ENCODE measurements at places on chromosomes 4 and X. TPM values are rescaled to one million over a fixed set of nuclear protein-coding genes. Genes with fewer than 3 reads are reported as not detected.

The SSX1 gene
- not detected for total RNA-seq

The FAM3A gene
- 20.0 TPM for total RNA-seq

The SSX4 gene
- total RNA-seq = not detected

The AMTN gene
- total RNA-seq = not detected

The CCDC120 gene
- 1.2 TPM for total RNA-seq

The ACOX3 gene
- 22.3 TPM for total RNA-seq

The ARR3 gene
- not detected for total RNA-seq

The TENM3 gene
- 6.3 TPM for total RNA-seq

The TMEM154 gene
- total RNA-seq = 5.5 TPM

GRCh38 chr4:41512596-41512995 lies 25.4 kb upstream of the LIMCH1 start:
- no peak for DNase-seq

DNA sequence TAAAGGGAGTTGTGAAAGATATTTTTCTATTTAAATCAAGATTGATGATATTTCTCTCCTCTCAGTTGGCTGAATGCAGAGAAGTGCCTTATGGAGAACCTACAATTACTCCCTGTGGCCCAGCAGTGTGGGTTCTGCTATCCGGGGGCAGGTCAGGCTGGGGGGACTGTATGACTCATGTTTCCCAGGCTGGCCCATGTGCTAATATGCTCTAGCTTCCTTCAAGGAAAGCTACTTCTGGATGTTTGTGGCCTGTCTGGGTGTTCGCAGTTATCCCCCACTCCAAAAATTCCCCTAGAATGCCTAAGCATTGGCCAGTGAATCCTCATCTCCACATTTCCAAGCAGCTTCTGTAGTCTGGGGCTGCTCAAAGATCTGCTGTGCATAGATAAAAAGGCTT lies 58.9 kb upstream of the SPP1 start:
- no peak for DNase-seq

DNA sequence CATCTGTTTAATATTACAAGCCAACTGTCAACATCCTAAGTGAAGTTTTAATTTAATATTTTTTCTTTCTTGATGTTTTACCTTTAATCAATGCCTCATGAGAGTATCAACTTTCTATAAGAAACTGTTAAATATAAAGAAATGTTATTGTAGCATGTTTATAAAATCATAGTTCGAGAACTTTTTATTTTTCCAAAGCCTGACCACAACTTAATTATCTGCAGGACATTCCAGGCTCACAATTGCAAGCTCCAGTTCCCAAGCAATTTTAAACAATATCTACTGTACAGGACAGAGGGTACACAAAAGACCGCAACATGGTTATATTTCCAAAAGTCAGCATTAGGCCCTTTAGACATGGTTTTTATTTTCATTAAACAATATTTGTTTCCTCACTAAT lies 20.1 kb downstream of the STX18 start:
- no peak for DNase-seq

- peak; percentile 41 for DNase-seq
Measured at GRCh38 chrX:71302461-71303213, 1.1 kb downstream of the ITGB1BP2 start.

DNA sequence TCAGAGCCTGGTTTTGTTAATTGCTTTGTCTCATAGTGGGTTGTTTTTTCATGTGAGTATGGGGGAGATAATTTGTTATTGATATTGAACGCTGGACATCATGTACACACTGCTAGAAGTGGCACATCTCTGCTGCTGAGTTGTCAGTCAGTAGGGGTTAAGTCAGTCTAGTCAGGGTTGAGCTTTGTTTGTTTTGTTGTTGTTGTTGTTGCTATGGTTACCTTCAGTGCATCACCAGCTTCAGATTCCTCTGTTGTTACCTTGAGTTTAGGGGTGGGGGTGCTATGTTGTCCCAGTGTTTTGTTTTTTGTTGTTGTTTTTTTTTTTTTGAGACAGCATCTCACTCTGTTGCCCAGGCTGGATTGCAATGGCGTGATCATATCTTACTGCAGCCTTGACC lies 9.9 kb downstream of the YIPF6 start:
- no peak for DNase-seq

- DNase-seq = no peak
Measured at GRCh38 chr4:105815701-105816100, 79.6 kb upstream of the NPNT start.

GRCh38 chrX:80285131-80285773 lies 135.0 kb upstream of the TENT5D start:
- peak; percentile 40 for DNase-seq

DNA sequence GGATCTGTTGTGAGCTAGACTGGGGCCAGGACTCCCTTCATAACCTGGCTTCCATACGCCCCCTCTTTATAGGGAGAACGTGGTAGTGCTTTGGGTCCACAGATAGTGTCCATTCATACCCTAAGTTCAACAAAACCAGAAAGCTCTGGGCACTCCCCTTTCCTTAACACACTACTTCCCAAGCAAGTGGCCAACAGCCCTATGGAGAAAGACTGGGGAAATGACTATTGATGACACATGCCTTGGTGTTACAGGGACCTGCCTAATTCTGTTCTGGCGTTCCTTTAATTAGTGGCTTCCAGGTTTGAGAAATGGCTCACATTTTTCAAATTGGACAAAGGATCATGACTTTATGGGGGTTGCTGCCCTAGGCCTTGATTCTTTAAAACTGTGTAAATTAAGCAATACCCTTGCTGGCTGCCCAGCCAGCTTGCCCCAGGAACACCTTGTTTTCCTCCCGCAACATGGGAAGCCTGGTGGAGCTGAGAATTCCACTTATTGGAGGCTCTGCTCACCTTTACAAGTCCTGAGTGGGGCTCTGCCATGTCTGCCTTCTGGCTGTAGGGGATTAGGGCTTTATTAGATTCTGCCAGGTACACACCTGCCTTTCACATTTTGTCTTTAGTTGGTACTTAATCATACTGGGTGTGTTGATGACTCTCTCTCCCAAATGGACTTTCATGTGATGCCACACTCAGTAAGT lies 61.1 kb downstream of the RGS12 start:
- no peak for DNase-seq

GRCh38 chrX:153190381-153190780 lies 11.3 kb downstream of the MAGEA1 start:
- no peak for DNase-seq

DNA sequence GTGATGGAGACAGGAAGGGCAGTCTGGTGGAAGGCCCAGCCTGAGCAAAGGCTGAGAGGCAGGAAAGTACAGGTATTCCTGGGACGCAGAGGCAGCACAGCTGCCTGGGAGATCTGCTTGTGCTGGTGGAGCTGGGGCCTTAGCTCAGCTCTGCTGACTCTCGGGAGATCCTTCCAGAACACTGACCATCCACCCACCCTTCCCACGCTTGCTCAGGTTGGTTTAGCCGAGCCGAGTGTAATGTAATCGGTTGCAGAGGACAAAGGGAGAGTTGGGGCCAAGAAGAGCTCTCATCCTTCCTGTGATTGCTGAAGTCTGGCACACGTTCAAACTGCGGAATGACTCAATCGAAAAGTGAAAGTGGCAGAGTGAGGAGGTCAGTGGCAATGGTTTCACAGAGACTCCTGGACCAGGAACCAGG lies 43.1 kb upstream of the GPR78 start:
- DNase-seq = peak; percentile 92

DNA sequence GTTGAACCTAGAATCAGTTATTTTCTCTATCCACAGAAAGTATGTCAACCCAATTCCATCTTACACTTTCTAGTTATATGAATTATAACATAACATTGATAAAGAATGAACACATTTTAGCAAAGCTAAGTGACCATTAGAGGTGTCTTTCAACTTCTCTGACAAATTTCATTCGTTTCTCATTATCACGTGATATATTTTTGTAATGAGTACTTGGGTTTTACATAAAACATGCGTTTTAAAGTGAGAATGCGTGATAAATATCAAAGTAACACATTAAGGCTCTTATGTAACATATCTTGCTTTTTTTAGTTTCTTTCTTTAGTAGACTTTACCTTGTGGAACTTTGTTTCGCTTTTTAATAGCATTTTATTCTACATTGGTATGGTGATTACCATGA lies 1715.1 kb upstream of the IGFBP7 start:
- no peak for DNase-seq

- no peak for DNase-seq
Measured at GRCh38 chrX:2321411-2321810, 179.4 kb downstream of the DHRSX start.

DNA sequence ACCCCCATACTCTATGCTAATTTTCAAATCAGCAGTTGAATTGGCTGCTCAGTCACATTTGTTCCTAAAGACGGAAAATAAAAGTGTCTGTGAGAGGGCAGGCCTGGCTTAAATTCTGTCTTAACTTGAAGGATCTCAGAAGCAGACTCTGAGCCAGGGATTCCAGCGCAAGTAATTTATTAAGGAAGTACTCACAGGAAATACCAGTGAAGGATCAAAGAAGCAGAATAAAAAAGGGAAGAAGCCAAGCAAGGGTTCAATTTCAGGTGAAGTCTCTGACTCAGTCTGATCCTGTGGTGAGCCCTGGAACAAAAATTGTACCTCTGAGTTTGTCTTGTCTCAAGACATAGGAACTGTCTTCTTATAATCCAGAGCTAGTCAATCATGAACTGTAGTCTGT lies 52.2 kb downstream of the IL1RAPL1 start:
- peak; percentile 12 for DNase-seq

- DNase-seq = no peak
Measured at GRCh38 chr4:109723110-109723509, 6.8 kb downstream of the PLA2G12A start.

DNA sequence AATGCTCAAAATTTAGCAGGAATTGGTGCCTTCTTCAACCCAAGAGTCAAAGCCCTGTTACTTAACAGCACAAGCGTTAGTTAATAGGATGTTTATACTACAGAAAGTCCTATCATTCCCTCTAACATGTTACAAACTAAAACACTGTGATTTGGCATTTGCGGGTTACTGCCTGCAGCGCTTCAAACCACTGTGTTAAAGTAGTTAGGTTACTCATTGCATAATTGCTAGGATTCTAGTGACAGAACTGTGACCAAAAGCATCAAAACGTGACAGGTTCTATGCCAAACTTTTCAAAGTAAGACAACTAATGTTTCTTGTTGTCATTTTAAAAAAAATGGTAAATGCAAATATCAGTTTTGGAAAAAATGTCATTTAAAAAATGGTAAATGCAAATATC lies 442.8 kb upstream of the ZFP42 start:
- DNase-seq = no peak

DNA sequence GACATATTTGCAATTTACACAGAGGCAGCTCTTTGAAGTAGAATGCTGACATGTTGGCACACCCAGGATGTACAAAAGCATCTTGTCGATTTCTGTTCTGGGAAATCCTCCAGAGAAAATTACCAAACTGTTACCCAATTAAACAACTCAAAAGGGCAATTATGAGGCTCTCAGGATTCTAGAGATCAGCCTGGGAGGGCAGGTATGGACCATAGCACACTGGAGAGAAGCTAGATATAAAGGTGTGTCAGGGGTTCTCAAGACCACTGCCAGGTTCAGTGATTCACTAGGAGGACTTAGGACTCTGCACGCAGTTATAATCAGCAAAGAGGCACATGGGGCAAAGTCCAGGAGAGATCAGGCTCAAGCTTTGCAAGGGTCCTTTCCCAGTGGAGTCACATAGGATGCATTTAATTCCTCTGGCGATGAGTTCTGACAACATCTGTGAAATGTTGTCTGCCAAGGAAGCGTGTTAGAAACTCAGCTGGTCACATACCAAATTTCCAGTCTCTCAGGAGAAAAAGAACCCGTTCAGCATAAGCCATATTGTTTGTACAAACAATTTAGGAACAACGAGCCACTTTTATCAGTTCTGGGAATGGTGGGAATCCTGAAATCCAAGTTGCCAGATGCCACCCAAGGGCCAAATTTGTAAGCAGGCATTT lies 100.8 kb downstream of the SYTL5 start:
- DNase-seq = peak; percentile 7

GRCh38 chr4:47017081-47017480 lies 14.3 kb upstream of the GABRB1 start:
- DNase-seq = no peak

- no peak for DNase-seq
Measured at GRCh38 chrX:129797251-129797906, 17.6 kb downstream of the SASH3 start.

DNA sequence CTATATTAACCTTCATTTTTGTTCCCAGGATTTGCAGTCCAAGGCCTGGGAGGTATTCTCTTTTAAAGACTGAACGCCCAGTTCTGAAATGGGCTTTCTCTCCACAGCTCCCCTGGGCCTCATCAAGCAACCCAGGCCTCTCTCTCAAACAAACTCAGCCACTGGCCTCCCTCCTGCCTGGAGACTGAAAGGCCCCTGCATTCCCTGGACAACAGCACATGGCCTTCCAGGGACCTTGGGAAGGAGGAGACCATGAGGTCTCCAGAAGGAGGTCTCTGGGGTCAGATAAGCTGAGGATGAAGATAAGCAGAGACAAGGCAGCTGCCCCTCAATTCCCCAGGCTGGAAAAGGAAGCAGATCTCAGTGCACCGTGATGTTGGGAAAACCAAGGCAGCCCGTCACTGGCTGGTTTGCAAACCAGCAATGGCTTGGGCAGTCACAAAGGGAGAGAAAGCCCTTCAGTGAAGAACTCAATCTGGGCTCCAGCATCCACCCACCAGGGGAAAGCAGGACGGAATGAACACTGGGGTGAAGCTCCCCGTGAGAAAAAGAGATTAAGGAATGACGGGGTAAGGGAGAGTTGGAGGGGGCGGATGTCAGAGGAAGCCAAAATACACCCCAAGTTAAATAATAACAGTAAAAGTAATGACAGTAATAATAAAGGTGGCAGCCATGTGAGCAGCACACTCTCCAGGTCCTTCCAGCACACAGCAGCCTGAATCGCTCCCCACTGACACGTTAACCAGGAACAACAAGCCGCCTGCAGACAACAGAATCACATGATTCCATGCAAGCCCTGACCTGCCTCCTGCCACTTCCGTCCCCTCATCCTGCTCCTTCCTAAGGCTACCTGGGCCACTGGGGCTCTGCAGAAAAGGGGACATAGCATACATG lies 22.3 kb downstream of the AMOT start:
- DNase-seq = no peak

DNA sequence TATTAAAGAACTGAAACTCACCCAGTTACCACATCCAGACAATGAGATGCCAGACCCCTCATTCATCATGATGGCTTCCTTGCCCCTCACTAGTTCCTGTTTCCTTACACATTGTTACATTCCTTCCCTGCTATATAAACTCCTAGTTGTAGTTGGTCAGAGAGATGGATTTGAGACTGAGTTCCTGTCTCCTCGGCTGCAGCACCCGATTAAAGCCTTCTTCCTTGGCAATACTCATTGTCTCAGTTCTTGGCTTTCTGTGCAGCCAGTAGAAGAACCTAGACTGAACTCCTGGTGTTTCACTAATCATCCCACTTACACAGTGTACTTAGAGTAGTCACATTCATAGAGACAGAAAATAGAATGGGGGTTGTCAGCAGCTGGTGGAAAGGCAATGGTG lies 324.7 kb downstream of the TRIML1 start:
- DNase-seq = no peak

- peak; percentile 73 for DNase-seq
Measured at GRCh38 chr4:53633608-53634007, 42.3 kb upstream of the LNX1 start.

Measured in fibroblast of the aortic adventitia (primary cell).